ENCODE measurements at places on chromosomes 1 and 21.
A peak's percentile ranks its signal among the peaks of the same experiment; 100 is the strongest.

DNA sequence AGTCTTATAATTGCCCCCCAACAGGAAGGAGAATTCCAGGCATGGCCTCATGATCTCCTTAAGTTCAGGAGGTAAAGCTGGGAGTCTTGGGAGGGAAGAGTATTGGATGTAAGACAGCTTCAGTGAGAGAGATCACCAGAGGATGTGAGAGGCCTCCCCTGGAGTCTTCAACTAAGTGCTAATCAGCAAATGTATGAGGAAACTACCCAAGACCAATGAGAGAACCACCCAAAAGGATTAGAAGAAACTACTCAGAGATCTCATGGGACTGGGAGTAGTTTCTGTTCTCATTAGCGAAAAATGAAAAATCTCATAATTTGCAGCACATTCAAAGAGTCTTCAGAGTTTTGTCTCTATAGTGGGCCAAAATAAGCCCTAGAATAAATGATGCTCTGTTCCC lies 36.6 kb upstream of the WNT2B start:
- DNase-seq: no peak

GRCh38 chr21:15729674-15730483 lies at the start of gene USP25:
USP25 (plus strand) TSS chr21:15729982; CDS start chr21:15730394, 412 bp downstream.
- peak; percentile 91 for DNase-seq

DNA sequence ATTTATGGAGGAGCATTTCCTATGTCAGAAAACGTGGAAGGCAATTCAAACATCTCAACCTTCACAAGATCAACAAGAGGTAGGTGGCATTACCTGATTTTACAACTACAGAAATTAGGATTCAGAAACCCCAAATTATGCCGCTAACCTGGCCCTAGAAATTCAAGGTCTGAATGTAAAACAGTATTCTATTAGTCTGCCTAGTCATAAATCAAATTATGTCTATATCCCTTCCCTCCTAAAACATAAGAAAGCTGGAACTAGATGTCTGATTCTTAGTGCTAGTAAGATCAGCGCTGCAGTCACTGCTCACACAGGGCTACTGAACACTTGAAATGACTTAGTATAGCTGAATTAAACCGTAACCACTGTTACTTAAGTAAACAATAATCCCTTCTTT lies 1.4 kb downstream of the TOMM20 start:
- no peak for DNase-seq

GRCh38 chr1:7707527-7707926 lies 63.6 kb upstream of the VAMP3 start:
- DNase-seq: no peak

DNA sequence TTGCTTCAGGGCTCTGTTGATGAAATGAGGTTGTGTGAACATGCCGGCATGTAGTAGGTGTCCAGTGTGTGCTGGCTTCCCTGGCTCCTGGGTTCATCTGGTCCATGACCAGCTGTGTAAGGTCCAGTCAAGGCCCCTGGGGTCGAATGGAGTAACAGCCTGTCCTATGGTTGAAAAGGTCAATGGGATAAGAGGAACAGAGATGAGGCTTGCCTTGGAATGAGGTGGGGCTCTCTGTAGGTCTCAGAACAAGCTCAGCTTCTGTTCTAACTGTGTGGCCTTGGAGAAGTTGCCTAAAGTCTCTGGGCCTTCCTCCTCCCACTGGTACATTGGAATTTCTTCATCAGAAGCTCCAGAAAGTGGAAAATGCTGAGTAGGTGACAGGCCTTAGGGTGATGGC lies 26.6 kb downstream of the RPS6KA1 start:
- DNase-seq: no peak

DNA sequence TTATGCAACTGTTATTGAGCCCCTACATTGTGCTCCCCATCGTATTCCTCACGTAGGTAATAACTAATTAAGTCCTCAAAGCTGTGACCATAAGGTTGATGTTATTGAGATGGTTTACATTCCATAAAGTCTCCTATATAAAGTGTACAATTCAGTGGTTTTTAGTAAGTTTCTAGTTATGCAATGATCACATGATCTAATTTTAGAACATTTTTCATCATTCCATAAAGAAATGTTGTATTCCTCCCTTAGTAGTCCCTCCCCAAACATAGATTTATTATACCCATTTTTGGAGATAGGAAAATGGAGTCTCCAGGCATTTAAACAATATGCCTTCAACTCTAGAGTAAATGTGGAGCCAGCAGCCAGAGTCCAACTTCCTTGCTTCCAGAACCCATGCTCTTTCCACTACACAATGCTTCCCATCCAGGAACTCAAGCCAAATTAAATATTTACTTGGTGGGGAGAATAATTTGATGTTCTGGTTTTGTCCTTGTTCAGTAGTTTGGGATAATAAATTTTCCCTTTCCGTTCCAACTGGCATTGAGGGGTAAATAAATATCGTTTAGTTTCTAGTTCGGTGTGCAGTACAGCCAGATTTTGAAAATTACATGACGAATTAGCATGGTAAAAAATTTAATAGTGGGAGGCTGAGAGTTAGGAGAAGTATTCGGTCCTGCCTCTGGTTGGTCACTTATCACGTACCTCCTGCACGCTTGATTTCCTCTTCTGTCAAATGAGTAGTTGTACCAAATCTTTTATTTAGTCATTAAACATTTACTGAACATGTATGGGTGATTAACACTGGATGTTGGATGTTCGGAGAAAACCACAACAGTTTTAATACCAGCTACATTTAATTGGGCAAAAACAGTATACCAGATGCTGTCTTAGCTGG lies 66.3 kb downstream of the CACHD1 start:
- no peak for DNase-seq

GRCh38 chr1:42620307-42620706 lies 37.9 kb upstream of the PPIH start:
- DNase-seq: no peak

- peak; percentile 45 for DNase-seq
These were observed 1.2 kb downstream of the GLIS1 start for GRCh38 chr1:53737648-53738204.

DNA sequence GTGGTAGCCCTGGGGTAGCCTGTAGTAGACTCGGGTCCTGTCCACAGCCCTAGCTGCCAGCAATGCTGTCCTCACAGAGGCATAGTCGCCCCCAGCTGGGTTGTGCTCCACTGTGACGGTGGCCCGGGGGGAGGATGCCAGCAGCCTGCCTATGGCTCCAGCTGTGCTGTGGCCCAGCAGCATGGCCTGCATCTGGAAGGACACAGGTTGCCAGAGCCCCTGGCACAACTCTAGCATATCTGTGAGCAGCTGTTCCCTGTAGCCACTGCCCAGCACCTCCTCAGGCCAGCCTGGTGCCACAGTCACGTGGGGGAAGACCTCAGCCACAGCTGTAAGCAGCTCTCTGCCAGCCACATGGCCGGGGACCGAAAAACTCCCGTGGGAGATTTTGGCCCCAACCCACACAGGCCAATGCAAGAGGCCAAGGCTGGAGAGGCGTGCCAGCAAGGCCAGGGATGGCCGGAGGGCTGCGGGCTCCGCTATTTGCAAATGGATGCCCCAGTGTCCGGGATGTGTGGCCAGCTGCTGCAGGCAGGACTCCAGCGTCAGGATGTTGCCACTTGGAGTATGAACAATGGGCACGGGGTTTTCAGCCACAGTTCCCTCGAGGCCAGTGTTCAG lies 13.9 kb downstream of the FAM151A start:
- DNase-seq: no peak

DNA sequence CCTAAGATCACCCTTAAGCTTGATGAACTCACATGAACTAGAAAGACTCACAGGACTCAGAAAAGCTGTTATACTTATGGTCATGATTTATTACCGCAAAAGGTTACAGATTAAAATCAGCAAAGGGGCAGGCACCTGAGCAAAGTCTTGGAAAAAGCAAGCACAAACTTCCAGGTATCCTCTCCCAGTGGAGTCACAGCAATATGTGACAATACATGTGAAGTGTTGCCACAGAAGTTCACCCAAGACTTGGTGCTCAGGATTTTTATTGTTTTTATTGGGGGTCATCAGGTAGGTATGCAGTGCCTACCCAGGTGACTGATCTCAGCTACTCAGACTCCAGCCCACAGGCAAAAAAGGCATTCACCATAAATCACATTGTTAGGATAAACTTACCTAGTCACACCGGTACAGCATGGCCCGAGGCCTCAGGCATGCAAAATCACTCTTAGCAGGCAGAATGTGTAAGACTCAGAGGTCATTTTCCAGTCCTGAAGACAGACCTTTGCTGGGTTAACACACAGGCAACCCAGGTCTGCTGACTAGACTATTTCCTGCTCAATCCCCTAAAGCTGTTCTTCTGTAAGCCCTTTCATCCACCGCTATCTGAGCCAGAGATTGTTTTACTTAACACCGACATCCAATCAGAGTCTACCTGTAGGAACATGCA lies 55.6 kb downstream of the SSX2IP start:
- no peak for DNase-seq

DNA sequence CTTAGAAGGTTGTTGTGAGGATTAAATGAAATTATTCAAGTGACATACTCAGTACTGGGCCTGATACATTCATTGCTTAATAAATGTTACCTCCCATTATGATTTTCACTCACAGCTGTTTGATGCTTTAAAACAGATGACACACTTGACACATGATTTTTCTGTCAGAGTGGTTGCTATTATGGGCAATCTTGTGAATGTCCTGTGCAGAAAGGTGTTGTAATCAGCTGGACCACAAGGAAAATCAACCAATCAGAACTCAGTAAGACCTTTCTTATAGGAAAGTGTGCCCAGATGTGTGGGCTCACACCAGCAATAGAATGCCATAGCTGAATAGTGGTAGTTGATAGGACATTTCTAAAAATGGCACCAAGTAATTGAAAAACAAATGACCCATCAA lies 23.5 kb downstream of the GJA5 start:
- no peak for DNase-seq

DNA sequence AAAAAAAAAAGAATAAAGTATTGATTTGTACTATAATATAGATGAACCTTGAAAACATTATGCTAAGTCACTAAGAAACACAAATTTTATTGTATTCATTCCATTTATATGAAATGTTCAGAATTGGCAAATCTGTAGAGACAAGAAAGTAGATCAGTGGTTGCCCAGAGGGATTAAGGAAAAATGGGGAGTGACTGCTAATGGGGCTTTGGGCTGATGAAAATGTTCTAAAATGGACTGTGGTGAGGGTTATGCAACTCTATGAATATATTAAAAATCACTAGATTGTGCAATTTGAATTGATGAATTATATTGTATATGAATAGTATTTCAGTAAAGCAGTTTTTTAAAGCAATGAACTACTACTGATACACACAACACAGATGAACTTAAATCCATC lies 10.0 kb downstream of the GDAP2 start:
- DNase-seq: no peak

DNA sequence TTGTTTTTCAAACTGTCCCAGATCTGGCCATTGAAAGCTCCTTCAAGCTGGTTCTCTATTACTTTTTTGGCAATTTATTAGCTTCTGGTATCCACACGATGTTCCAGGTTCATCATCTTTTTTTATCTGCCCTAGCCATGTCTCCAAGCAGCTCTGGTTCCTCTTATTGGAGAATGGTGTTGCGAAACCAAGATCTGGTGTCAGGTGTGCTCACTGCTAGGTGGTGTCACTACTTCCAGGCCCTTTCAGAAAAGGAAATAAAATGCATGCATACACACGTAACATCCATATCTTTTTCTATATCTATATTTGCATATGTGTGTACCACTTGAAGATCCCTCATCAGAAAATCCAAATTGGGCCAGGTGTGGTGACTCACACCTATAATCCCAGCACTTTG lies 53.3 kb downstream of the GATAD2B start:
- no peak for DNase-seq

DNA sequence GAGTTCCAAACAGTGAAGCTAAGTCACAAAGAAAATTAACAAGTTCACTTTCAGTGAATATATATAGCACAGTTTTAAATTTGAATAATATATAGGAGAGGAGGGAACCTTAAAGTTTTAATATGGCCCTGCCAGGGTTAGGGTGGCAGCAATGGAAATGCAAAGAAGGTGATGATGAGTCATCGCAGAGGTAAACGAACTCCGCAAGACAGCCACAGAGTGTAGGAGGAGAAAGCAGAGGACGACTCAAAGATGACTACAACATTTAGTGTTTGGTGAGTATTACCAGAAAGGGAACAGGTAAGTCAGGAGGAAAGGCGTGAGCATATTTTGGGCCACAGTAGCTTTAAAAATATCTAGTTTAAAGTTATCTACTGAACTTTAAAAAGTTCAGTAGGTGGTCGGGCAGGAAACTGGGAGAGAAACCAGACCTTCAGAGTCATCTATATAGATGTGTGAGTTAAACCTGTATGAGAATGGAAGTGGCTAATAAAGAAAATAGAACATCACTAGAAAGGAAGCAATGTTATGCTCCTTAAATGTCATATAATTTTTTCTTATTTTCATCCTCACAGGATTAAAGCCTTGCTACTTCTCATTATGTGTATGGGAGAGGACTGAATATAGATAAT lies 75.7 kb downstream of the UCHL5 start:
- no peak for DNase-seq

DNA sequence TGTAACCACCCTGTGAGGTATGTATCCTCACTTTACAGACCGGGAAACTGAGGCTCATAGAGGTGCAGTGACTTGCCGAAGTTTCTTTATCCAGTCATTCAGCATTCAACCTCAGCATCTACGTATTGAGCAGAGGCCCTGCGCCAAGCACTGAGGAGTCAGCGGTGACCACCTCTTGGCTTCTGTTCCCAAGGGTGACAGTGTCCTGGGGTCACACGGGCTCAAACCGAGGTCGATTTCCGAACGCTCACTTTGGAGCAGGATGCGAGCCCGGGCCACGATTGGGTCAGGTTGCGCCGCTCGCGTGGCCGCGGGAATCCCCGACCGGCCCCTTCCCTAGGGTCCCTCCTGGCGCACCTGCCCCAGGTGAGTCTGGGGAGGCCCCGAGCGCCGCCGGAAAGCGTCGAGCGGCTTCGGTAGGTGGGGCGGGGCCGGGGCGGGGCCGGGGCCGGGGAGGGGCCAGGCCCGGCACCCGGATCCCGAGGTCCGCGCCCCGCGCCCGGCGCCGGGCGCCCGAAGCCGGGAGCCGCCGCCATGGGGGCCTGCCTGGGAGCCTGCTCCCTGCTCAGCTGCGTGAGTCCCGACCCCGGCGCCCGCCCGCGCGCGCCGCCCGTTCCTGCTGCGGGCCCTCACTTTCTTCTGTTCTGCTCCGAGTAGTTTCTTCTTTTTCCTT lies at the start of gene SERINC2:
Gene SERINC2, plus strand, starts transcription at position 482 of the 673 bp plus-strand sequence. Its CDS starts 53 bp downstream, at position 535.
- no peak for DNase-seq

DNA sequence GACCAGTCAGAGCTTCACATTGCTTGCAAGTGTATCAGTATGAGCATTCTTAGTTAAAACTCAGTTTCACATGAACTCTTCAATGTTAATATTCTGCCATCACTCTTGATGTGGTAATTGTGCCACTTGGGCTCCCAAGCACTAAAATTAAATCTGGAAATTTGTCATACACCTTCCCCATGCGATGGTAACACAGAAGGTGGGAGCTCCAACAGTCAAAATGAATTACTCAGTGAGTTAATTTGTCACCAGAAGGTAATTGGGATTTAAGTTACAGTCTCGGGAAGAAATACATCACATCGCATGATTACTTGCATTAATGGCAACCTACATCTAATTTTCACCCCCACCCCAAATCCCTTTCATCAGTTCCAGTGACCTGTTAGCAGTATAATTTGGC lies 376.5 kb upstream of the DAB1 start:
- DNase-seq: no peak

GRCh38 chr1:58584082-58584895 lies 7.2 kb upstream of the TACSTD2 start:
- DNase-seq: no peak

All from eye (tissue), 1 donor.